ENCODE measurements at places on chromosomes 12 and 14. TPM values are rescaled to one million over a fixed set of nuclear protein-coding genes. Genes with fewer than 3 reads are reported as not detected.

PLA2G1B gene
- total RNA-seq: not detected

ITGB7 gene
- total RNA-seq: 2.1 TPM

SLC4A8 gene
- 0.71 TPM for total RNA-seq

DDIT3 gene
- total RNA-seq: 31.7 TPM

KCNC2 gene
- total RNA-seq: not detected

BATF gene
- 2.3 TPM for total RNA-seq

FBLN5 gene
- 121 TPM for total RNA-seq

KLHL33 gene
- total RNA-seq: 0.34 TPM

RNASE3 gene
- not detected for total RNA-seq

DIO2 gene
- 2.0 TPM for total RNA-seq

ANG gene
- 13.0 TPM for total RNA-seq

CISTR gene
- total RNA-seq: 1.4 TPM

RAD51AP1 gene
- 2.8 TPM for total RNA-seq

SMAGP gene
- total RNA-seq: 5.0 TPM

BCL11B gene
- 0.29 TPM for total RNA-seq

ADAMTS20 gene
- not detected for total RNA-seq

MMP19 gene
- 23.3 TPM for total RNA-seq

RBM19 gene
- total RNA-seq: 18.1 TPM

FIGNL2 gene
- total RNA-seq: 0.47 TPM

HOTAIR gene
- total RNA-seq: not detected

B4GALNT3 gene
- 20.9 TPM for total RNA-seq

ZNF891 gene
- 1.2 TPM for total RNA-seq
